ENCODE measurements at places on chromosomes 1 and 21.

DNA sequence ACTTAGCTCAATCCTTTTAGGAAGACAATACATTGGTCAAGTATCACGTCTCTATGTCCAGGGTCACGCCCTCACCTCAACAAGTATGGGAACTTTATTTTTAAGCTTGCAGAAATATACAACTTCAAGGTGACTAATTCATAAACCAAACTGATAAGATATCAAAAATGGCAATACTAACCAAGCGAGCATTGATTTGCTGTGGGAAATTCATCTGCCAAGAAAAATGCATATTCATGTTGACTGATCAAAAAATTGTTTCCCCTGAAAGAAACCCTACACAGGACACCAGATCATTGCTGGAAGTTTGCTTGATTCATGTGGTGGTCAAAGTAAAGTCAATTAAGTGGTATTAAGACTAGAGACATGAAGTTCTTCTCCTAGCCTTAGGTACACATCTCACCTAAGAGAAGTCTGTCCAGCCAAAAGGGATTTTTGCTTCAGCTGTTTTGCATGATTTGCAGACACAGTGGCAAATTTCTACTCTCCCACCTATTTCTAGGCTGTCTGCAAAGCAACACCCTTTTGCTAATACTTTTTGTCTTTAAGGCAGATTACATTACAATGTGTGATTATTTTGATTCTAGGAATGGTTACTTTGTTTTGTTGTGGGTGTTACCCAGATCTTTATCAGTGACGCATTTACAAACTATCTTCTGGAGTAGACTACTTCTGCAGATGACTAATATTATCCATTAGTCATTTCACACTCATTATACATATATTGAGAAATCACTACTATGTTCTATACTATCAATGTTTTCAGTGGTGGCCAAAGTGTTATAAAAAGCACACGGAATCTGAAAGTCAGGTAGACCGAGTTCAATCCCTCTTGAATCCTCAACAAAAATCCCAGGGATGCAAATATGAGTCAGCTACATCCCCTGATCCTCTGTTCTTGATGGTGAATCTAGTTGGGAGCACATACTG, 12.4 kb downstream of the SAMSN1 start:
- no peak for DNase-seq

DNA sequence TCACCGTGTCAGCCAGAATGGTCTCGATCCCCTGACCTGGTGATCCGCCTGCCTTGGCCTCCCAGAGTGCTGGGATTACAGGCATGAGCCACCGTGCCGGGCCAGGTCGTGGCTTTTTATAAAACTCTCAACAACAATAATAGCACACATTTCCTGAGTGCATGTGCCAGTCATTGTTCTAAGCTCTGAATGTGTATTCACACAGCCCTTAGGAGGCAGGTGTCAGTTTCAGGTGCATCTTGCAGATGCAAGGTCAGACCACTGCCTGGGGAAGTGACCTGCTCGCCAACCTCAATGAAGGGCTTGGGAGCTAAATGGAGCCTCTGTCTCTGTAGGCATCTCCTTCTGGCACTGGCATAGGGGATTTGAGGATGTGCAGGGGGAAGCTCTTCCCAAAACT, 1.6 kb upstream of the LEFTY2 start:
- no peak for DNase-seq

DNA sequence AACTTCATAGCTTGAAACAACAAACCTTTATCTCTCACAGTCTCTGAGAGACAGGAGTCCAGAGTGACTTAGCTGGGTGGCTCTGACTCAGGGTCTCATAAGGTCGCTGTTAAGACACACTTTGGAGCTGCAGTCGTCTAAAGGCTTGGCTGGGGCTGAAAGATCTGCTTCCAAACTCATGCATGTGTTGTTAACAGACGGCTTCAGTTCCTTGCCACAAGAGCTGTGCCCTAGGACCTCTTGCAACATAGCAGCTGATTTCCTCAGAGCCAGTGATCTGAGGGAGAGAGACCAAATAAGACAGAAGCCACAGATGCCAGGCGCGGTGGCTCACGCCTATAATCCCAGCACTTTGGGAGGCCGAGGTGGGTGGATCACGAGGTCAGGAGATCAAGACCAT, 176.8 kb downstream of the DISC1 start:
- no peak for DNase-seq

GRCh38 chr1:71393301-71393700, 312.5 kb upstream of the ZRANB2 start:
- DNase-seq = no peak

GRCh38 chr1:47697616-47698335, 259.9 kb downstream of the FOXD2 start:
- DNase-seq = no peak

GRCh38 chr1:6301526-6301925, 40.6 kb upstream of the GPR153 start:
- no peak for DNase-seq

DNA sequence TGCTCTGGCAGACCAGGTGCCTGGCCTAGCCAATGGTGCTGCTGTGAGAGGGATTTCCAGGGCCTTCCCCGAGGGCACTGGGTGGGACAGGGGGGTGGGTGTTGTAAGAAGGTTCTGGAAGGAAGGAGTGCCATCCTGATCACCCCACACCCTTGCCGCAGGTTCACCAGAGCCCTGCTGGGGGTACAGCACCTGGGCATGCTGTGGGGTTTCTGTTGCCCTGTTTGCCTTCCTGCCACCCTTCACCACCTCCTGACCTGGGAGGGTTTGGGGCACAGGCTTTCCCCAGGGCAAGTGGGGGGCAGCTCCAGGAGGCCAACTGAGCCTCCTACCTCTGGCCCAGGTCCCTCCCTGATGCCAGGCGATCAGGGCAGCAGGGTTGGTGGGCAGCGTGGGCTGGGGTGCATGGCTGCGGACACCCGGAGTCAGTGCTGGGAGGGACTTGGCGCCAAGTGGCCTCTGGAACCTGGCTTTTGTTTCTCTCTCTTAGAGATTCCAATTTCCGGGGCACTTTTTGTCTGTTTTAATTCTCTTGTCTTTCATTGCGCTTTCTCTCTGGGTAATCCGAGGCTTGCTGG, 318.8 kb downstream of the PTPRU start:
- no peak for DNase-seq

- DNase-seq = no peak
Observed at GRCh38 chr1:93080179-93080823, 1.2 kb downstream of the MTF2 start.

DNA sequence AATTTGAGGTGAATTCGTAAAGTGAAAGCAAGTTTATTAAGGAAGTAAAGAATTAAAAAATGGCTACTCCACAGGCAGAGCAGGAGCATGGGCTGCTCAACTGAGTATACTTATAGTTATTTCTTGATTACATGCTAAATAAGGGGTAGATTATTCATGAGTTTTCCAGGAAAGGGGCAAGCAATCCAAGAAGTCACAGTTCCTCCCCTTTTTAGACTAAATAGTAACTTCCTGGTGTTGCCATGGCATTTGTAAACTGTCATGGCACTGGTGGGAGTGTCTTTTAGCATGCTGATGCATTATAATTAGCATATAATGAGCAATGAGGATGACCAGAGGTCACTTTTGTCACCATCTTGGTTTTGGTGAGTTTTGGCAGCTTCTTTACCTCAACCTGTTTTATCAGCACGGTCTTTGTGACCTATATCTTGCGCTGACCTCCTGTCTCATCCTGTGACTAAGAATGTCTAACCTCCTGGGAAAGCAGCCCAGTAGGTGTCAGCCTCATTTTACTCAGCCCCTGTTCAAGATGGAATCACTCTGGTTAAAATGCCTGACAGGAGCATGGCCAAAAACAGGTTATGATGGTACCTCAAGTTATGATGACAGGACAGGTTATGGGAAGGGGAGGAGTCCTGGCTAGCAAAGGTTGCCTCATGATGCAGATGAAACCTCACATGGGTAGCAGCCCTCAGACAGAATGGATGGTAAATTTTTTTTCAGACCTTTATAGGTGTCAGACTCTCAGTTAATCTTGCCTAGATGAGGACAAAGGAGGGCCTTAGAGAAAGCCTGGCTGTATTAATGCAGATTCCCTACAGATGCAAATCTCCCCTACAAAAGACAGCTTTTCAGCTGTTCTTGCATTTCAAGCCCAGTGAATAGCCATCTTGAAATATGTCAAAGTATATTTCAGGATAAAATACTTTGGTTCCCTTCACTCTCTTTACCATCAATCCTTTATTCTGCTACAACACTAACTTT, 49.7 kb downstream of the SIPA1L2 start:
- no peak for DNase-seq

GRCh38 chr1:217542837-217543236, 88.1 kb downstream of the GPATCH2 start:
- no peak for DNase-seq

DNA sequence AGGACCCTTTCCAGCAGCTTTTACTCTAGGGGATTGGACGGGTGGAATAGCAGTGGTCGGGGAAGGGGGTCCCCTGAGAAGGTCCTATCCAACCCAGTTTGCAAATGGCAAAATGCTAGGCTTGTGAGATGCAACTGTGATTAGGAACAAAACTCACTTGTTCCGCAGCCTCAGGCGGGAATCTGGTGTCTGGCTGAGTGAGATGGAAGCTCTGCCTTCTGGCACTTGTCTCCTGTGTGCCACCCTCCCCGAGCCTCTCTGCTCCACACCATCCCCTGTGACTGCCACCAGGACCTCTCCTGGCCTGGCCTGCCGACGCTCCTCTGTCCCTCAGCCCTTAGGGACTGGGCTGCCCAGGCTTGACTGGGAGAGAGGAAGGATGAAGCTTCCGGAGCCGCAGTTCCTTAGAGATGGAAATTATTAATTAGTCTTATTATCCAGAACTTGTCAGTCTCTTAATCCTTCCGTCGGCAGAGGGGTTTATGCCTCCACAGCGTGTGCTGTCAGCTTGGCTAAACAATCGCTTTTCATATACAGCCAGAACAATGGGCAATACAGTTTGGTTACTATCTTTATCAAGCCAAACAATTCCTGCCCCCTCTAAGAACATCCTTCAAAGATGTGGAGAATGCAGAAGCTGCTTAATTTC, 292.8 kb upstream of the VAMP3 start:
- DNase-seq = no peak

GRCh38 chr1:214028649-214029406, 41.1 kb downstream of the PROX1 start:
- DNase-seq = no peak

DNA sequence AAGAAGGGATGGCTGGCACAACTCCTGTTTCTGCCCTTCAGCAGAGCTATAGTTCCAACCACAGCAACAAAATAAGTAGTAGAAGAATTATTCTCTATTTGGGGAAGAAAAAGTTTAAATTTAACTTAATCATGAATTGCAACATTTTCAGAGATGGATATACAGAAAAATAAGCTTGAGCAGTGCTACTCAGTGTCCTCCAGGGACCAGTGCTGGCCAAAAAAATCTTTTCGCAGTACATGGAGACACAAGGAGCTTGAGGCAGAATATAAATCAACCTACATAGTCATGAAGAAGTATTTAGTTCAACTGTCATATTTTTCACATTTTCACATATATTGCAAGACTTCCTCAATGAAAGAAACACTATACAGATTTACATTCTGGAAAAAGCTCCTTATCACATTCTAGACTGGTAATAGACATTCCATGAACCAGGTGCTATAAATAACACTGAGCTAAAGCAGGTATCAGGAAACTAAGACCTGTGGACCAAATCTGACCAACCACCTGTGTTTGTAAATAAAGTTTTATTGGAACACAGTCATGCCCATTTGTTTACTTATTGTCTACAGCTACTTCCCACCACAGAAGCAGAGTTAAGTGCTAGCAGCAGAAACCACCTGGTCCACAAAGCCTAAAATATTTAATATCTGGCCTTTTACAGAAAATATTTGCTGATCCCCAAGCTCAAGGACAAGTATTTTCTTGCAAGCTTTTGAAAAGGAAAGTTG, 101.9 kb downstream of the RGS21 start:
- DNase-seq = no peak

GRCh38 chr1:37476460-37477197, 2.2 kb downstream of the ZC3H12A start:
- no peak for DNase-seq

All from stimulated activated CD4-positive, alpha-beta T cell treated with anti-CD3 and anti-CD28 coated beads, TNF-alpha, amount 100 ng/mL, for 24 hours (primary cell).